Neural progenitor cell (in vitro differentiated cells): ENCODE measurements at places on chromosomes 2 and 18.

GRCh38 chr18:13176847-13177246 is 41.7 kb upstream of the LDLRAD4 start:
- no peak for DNase-seq

DNA sequence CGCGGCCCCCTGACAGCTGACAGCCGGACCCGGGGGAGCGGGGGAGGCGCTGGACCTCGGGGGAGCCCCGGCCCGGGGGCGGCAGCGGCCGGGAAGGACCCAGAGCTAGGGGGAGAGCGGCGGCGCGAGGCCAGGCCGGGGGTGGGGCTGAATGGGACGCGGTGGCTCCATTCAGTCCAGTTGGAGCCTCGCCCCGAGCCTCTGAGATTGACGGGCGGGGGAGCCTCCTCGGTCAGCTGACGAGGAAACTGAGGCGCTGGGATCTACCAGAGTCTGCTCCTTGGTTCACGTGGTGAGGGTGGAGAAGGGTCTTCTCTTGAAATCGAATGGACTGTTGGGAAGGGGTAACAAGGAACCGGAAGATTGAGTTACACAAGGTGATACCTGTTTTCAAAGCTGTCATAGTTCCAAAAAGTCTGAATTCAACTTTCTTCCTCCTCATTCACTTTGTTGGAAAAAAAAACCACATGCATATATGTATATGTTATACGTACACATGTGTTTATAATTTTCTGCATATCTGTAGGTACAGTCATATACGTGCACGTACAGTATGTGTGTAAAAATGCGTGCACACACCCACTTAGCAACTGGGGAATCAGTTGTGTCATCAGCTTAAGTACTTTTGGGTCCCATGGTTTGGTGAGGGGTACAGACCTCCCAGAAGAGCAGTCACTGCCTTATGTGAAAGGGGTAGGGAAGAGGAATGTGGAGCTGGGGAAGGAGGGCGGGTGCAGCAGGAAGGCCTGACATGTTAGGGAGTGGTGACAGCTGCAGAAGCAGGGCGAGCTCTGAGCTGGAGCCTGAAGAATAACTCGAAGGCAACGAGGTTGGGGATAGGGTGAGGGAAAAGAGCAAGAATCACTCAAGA is 628 bp downstream of the PPP1R7 start:
- peak; percentile 13 for DNase-seq

- no peak for DNase-seq
Measured at GRCh38 chr2:217610401-217610814, 392.4 kb downstream of the TNS1 start.

- peak; percentile 47 for DNase-seq
Measured at GRCh38 chr2:117850015-117850414, 35.5 kb downstream of the DDX18 start.

- no peak for DNase-seq
Measured at GRCh38 chr2:41500895-41501294, 546.9 kb upstream of the PKDCC start.

- DNase-seq, result no peak
Measured at GRCh38 chr18:37409878-37410277, 155.7 kb downstream of the CELF4 start.

DNA sequence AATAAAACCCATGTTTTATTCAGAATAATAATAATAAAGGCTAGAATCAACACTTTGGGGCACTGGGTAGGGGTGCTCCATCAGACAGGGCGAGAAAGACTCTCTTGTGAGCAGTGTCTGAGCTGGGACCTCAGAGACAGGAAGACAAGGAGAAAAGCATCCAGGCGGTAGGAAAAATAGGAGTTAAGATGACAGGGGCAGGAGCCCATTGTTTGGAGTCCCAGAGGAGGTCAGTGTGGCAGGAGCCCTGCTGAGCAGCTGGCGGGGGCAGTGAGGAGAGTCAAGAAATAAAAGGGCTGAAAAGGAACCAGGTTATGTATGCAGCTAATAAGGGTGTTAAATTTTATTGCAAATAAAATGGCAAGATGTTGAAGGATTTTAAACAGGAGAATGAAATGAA is 457.4 kb downstream of the FBXO15 start:
- peak; percentile 69 for DNase-seq

DNA sequence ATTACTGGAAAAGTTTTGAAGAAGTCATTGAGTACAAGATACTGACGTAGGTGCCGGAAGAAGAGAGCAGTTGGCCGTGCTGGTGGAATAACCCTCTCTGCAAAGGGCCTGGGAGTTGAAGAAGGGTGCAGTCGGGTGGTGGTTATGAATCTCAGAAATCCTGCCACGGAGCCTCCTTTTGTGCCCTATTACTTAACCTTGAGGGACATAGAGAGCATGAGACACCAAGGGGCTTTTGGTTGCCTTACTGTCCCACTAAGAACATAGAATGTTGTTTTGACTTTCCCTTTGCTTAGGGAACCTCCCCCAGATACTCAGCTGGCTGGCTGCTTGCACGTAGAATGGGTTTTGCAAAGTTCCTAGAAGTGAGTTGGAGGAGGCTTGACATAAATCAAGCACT is 1.3 kb upstream of the CD28 start:
- no peak for DNase-seq

GRCh38 chr18:71371951-71372605 is 1083.2 kb downstream of the SOCS6 start:
- DNase-seq, result no peak

GRCh38 chr2:118732432-118732831 is 115.0 kb downstream of the EN1 start:
- DNase-seq, result no peak

DNA sequence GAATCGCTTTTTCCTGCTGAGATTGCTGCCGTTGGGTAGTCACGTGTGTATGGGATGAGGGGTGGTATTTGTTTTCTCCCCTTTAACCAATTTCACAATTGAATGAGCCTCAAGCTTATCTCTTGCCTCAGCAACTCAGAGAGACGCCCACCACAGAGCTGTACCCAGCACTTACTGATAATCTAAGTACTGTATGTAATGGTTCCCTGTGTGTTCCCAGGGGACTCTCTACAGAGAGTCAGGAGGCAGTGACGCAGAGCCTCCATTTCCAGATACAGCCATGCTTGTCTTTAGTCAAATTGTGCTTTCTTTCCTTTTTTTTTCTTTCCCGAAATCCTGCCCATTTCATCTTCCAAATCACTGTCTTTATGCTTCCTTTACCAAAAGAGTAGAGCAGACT is 1102.1 kb upstream of the KLHL29 start:
- DNase-seq, result no peak

GRCh38 chr2:3588084-3588483 is 6.8 kb upstream of the COLEC11 start:
- no peak for DNase-seq

DNA sequence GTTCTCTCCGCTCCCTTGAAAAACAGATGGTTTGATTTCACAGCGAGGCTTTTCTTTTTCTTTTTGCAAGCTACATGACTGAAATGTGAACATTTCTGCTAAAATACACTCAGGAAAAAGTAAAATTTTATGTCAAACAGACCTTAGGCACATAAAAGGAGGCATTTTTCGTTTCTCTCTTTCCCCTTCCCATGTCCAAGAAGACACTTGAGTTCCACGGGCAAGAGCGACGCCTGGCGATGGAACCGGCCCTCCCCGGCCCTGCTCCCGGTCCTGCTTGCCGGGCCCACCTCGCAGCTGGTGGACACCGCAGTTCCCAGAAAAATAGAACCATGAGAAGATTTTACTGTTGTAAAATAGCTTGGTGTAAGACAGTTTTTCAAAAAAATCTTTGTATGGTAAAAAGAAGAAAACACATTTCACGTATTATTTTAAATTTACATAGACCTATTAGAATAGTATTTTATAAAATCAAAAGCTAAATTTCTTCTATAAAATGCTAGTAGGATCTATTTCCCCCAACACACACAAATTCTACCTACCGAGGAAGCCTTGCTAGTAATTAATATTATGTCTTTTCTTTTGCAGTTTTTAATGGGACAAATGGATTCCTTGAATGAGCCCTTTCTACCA is 2.3 kb upstream of the ALKAL2 start:
- DNase-seq, result peak; percentile 81

DNA sequence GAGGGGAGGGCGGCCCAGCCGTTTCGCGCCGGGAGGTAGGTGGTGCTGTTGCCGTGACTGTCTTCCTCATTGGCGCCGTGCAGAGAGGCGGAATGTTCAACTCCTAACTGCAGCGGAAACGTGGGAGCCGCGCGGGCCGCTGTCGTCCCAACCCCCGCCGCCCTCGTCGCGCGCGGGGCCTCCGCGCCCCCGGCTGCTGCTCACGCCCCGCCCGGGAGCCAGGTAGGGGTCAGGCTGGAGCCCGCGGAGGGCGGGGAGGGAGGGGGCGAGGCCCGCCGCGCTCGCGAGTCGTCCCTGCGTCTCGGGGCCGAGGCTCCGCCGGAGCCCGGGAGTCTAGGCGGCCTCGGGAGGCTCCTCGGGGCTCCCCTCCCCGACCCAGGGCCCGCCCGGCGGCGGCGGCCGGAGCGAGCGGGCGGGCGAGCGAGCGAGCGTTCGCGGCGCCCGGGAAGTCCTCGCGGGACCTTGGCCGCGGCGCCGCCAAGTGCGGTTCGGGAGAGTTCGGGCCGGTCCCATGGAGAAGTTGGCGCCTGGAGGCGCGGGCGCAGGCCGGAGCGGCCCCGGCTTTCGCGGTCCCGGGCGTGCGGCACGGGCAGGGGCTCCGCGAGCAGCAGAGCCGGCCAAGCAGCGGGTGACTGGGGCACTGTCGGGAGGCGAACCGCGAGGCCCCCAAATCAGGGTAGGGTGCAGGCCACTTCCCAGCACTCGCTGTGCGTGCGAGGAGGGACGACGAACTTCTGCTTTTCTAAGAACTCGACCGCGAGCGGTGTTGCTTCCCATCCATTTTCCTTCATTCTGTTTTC is at the start of gene MAP3K20:
Gene MAP3K20 (plus strand): TSS at position 66 of the 800 bp plus-strand sequence. CDS start 15,186 bp downstream, outside the sequence.
- peak; percentile 76 for DNase-seq

DNA sequence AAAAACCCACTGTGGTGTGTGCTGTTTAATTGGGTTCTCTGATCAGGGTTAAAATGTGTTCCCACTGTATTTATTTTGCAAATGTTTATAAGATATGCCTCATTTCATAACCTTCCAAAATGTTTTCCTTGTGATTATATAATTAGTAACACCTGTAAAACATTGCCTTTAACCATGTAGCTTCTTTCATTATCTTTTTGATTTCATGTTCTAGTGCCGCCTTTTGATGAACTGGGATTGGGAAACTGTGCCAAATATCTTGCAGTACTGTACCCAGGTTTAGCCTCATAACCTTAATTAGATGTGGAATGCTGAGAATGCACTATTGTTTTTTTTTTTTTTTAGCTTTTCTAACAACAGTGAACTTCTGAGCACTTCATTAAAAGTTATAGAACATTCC is 96.9 kb downstream of the TANC1 start:
- DNase-seq, result no peak
